SK-N-MC (cell line): ENCODE measurements at places on chromosomes 1 and 21.

- no peak for DNase-seq
These were observed 9.9 kb downstream of the WNT9A start for GRCh38 chr1:227937838-227938145.

DNA sequence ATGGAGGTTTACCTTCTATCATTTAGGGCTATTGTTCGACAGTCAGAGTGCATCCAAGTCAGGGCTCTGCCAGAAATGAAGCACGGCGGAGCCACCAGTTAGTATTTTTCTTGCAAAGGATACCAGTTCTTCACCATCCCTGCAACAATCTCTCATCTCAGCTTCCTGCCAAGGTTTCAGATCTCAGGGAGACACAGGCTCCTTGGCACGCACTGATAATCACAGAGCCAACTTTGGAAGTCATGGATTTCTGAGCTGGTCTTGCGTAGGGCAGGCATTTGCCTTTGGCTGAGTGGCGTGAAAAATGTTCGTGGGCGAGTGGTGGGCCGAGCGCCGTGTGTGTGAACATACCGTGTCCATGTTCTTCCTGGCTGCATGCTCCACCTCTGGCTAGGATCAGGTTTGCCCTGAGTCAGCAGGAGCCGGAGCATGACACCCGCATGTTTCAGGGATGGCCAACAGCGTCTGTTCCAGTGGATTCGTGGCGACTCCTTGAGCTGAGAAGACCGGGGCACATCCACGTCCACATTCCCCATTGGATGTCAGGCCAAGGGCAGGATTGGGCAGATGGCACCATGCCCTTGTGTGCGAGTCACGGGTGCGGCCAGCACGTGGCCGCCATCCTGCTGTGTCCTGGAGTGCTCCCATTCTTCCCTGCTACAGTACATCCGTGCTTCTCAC lies 118.5 kb upstream of the C1orf174 start:
- DNase-seq = no peak

DNA sequence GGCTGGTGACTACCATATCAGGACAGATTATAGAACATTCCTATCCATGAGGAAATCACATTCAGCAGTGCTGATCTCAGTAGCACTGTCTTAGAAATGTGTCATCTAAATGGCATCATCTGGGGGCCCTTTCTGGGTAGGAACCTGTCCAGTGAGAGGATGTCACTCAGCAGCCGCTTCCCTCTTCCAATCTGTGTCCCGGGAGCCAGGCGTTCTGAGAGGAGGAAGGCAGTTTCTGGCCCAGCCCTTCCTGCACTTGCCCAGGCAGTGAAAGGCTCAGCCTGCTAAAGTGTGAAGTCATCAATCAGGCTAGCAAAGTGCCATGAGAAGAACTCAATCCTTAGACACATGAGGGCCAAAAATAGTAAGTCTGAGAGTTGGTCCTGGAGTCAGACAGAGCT lies 25.6 kb downstream of the RAB4A start:
- DNase-seq = no peak

- DNase-seq = peak; percentile 20
These were observed 543 bp upstream of the EPHB2 start for GRCh38 chr1:22709891-22710700.

DNA sequence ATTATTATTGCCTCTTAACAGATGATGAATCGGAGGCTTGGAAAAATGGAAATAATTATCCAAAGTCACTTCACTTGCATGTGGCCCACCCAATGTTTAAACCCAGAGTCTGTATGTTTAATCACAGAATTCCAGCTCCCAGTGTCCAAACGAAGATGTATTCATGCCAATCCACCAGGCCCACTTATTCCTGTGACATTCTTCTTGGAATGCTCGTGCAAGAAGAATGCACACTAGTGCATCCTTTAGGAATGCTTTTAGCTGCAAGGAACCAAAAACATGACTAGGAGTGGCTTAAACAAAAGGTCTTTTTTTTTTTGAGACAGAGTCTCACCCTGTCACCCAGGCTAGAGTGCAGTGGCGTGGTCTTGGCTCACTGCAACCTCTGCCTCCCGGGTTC lies 8.9 kb upstream of the OPRD1 start:
- DNase-seq = no peak

- no peak for DNase-seq
These were observed 439.5 kb downstream of the PLPP3 start for GRCh38 chr1:56139836-56140235.

- DNase-seq = no peak
These were observed 396 bp downstream of the ELAVL4 start for GRCh38 chr1:50109116-50109515.
